GM18507 (cell line): ENCODE measurements at places on chromosomes 7 and 10.

GRCh38 chr7:106572394-106573124 lies 88.4 kb downstream of the CCDC71L start:
- no peak for DNase-seq

GRCh38 chr10:4352414-4352961 lies 473.5 kb upstream of the AKR1E2 start:
- DNase-seq: no peak

DNA sequence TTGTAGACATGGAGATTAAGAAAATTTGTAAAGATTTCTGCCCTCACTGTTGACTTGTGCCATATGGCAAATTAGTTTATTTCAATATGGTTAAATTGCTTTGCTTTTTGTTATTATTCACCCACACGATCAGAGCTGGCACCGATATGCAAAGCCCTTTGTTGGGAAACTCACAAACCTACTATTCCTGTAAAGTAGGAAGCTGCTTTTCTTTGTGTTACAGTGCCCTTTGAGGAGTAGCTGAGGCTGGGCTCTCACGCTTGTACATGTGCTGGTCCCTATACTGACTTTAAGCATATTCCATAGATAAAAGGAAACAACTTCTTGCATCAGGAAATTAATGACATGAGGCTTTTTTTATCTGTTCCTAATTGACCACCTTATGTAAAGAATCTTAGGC lies 17.6 kb upstream of the AOAH start:
- DNase-seq: no peak

- DNase-seq: no peak
Measured at GRCh38 chr7:138515001-138515528, 55.0 kb downstream of the TRIM24 start.

DNA sequence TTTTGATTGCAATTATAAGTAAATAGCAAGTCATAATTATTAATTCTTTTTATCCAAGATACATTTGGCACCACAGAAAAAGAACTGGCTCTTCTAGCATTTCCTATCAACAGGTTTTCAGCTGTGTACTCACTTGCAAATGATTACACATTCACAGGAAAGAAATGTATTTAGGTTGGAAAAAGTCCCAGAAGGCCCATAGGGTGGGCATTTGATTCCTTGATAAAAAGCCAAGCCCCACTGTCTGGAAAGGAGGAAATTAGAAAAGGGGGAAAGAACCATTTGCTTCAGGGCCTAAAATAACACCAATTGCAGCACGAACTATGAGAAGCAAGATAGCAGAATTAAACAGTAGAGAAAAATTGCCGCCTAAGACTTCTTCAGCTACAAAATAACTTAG lies 80.8 kb upstream of the COL1A2 start:
- no peak for DNase-seq

GRCh38 chr7:77570330-77571011 lies 33.4 kb downstream of the PTPN12 start:
- no peak for DNase-seq

DNA sequence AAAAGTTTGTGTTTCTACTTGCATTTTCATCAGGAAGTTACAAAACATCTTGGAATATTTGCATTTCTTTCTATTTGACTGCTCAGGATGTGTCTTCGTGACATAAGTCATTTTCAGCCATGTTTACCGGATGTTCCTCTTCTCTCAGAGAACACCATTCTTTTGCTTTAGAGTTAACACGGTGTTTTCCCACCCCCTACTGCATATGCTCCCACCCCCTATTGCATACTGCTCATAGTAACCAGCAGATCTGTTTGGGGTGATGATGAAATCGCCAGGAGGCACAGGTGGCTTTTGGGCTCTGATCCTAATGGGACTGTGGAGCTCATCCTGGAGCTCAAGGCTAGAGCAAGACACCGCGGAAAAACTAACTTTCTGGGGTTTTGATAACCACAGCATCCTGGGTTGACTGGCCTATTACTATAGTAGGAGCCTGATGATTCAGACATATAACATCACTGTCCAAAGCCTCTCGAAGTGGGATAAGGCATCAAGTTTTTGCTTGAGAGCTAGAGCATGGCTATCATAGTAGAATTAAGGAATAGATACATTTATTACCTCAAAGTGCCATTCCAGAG lies 65.1 kb upstream of the BET1 start:
- no peak for DNase-seq

DNA sequence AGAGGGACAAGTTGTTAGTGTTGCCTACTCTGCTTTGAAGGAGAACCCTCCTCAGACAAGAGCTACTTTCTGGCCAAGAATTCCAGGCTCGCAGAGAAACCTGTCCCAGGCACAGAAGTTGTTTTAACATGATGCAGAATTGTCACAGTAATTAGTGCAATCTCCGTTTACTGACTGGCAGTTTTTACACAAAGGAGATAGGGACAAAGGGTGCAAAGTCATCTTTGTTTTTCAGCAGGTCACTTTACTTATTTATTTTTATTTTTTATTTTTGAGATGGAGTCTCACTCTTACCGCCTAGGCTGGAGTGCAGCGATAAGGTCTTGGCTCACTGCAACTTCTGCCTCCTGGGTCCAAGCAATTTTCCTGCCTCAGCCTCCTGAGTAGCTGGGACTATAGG lies 12.3 kb downstream of the TCF7L2 start:
- no peak for DNase-seq

GRCh38 chr10:111114758-111115500 lies 38.1 kb downstream of the ADRA2A start:
- DNase-seq: no peak
